Activated CD4-positive, alpha-beta T cell treated with anti-CD3 and anti-CD28 coated beads, Interleukin-10, Interleukin-2, amounts not matched to agents 100 ng/mL and 50 ng/mL, durations not matched to agents 16 hours and 8 hours (primary cell): ENCODE measurements at places on chromosomes 6 and 20.
A peak's percentile ranks its signal among the peaks of the same experiment; 100 is the strongest.

DNA sequence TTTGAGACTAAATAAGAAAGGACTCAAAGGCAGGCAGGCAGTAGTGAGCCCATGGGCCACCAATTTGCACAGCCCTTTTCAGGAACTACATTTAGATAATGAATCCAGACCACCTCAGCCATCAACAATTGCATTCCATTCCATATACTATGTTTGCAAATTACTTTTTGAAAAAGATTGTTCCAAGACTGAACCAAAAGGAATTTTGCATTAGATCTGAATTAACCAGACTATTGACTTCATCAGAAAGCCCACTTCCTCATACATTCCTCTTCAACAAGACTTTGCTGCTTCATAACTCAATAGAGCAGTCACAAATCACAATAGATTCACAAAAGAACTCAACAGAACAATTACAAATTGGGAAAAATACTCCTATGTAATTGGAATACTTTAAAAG, 229.1 kb downstream of the SIM1 start:
- DNase-seq: no peak

DNA sequence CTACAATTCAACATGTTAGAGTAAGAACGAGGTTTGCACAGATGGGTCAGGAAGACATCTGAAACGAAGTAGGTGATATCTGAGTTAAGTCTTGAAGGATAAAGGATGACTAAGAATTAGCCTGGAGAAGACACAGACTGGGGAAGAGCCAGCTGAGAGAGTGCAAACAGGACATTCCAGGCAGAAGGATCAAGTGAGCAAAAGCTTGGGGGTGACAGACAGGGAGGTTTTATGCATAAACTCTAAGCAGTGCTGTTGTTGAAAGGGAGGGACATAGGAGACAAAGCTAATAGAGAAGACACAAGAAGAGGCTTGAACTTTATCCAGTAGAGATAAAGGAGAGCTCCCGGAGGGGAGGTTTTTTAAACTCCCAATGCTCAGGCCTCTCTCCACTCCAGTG, 15.0 kb upstream of the ETV7 start:
- no peak for DNase-seq

GRCh38 chr20:24573557-24573956, 104.1 kb downstream of the SYNDIG1 start:
- no peak for DNase-seq

DNA sequence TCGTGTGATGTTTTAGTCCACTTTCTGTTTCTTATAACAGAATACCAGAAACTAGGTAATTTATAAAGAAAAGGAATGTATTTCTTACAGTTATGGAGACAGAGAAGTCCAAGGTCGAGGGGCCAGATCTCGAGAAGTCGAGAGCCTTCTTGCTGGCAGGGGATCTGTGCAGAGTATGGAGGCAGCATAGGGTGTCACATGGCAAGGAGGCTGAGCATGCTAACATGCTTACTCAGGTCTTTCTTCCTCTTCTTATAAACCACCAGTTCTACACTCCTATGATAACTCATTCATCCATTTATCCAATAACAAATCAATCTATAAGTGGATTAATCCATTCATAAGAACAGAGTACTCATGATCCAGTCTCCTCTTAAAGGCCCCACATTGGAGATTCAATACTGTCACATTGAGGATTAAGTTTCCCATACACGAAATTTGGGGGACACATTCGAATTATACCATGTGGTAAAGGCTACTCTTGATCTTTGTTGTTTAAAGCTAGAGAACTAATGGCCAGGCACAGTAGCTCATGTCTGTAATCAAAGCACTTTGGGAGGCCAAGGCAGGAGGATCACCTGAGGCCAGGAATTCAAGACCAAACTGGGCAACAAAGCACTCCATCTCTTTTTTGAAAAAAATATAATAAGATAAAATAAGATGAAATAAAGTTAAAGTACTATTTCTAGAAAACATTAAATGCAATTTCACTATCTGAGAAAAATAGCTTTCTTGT, 2.1 kb downstream of the GOPC start:
- DNase-seq: peak; percentile 34

- DNase-seq: no peak
These were observed 10.9 kb upstream of the BPIFB6 start for GRCh38 chr20:33020278-33021161.

DNA sequence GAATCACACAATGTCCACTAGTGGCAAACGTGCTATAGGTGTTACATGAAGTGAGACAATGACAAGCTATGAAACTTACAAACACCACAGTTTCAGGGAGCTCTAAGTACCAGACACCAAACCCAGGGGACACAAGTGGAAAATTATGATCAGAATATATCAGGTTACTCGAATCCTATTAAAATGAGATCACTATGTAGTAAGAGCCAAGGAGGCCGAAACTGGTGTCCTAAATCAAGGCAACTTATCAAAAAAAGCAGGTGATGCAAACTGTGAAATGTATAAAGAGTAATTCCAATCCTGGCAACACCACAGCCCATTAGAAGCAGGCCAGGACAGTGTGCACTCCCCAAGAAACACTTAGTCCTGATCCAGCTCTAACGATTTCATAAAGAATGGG, 100.3 kb downstream of the ARHGAP18 start:
- DNase-seq: no peak

- DNase-seq: no peak
These were observed 1274.9 kb upstream of the GJE1 start for GRCh38 chr6:140857739-140858380.

- peak; percentile 31 for DNase-seq
These were observed 10.8 kb downstream of the L3MBTL3 start for GRCh38 chr6:130029163-130029562.

- DNase-seq: no peak
These were observed 63.0 kb upstream of the EIF2S2 start for GRCh38 chr20:34175079-34175478.

- DNase-seq: no peak
These were observed 13.1 kb downstream of the TCP11 start for GRCh38 chr6:35128042-35128441.

- DNase-seq: no peak
These were observed 15.1 kb upstream of the MYT1 start for GRCh38 chr20:64149141-64149540.

DNA sequence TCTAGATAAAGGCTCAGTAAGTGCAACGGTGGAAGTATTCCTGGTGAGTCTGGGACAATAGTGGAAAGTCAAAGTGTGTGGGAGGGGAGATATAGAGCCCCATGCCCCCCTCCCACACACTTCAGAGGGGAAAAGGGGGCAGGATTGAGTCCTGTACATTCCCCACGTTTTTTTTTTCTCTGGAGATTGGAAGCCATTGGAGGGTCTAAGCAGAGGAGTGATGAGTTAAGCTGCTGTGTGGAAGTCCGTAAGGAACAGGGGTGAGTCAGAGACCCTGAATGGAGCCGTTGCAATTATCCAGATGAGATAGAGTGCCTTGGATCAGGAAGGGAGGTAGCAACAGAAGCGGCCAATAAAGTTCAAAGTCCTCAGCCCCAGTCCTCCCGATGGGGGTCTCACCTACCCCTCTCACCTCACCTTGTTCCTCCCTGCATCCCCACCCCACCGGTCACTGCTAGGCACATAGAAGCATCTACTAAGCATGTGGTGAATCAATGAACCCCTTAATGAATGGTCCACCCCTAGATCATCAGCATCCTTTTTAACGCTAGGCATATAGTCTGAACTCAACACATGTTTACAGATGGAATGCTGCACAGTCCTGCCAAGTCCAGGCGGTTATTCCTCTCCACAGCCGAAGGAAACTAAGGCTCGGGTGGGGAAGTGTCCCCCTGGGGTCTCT, 662 bp upstream of the SLC9A8 start:
- DNase-seq: no peak

- no peak for DNase-seq
These were observed 21.9 kb upstream of the SGK2 start for GRCh38 chr20:43536817-43537440.
